GM06990 (cell line): ENCODE measurements at places on chromosomes 2 and 18.
A peak's percentile ranks its signal among the peaks of the same experiment; 100 is the strongest.

DNA sequence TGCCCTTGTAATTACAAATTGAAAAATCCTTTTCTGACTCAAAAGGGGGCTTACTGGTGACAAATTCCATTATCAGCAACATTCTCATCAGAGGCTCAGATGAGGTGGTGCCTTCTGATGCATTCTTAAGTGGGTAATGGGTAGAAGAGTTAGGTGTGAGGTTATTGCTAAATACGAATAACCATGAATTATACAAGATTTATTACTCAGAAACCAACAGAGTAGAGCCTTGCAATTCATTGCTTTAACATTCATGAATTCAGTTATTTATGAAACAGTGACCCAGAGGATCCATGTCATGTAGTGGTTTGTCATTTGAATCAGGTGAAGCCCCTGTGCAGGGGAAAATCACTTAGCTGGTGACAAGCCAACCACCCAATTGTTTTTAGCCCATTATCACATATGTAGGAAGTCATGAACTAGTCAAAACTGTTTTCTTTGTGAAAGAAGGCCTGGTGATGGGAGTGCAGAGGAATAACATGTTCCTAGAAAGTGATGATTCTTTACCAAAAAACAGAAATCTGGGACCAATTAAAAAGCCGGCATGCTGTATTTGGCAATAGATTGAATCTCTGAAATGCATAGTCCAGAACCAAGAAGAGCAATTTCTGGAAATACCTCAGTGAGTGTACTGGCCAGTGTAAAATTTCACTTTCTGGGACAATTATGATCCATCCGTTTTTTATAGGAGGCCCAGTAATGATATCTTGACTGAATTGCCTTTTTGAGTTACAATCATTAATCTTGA is 70.2 kb downstream of the CRIM1 start:
- DNase-seq: no peak

GRCh38 chr18:72866442-72866900 is 1.3 kb downstream of the NETO1 start:
- no peak for DNase-seq

DNA sequence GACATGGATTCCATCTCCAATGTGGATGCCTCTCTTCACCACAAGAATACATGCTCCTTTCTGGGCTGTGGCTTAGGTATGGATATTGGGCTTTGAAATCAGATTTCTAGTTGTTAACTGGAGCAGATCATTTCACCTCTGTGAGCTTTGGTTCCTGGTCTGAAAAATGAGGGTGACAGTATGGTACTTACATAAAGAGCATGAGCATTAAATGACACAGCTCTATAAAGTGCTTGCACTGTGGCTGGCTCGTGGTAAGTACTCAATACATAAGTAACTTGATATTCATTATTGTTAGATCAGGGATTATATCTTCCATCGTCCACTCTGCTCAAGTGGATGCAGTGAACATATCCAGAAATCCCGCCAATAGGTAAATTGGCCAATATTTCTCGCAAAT is 33.4 kb downstream of the ARHGAP25 start:
- DNase-seq: no peak

GRCh38 chr2:55314985-55315384 is 46.0 kb upstream of the MTIF2 start:
- DNase-seq: no peak

- peak; percentile 77 for DNase-seq
Observed at GRCh38 chr18:63138436-63139340, 180.9 kb downstream of the BCL2 start.

DNA sequence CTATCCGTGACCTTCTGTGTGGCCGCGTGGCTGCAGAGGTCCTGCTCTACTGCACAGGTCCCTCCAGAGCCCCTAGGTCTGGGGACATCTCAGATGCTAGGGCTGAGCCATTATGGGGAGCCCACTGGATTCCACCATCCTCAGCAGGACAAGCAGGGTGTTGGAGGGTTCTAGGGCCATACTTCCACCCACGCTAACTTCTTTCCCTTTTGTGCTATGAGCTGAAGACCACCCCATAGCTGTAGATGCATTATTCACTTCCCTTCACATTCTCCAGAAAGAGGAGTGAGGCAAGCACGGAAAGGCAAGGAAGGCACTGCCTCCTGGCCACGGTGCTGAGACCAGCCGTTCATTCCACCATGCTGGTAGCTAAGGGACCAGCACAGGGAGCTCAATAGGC is 149.5 kb upstream of the MYCN start:
- DNase-seq: no peak

DNA sequence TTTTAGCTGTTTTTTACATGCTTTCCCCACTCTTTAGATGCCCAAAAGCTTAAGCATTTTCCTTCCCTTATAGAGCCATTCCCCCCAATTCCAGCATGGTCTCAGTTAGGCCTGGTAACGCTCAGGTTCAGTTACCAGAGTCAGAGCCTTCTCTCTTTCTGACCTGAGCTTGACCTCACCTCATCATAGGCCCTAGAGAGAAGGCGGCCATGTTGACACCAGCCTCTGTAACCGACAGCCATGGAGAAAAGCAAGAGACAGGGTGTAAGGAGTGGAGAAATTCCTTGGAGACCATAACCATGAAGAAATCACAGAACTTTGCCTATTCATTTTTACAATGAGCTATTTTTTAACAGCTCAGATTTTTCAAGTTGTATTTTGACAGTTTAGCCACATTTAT is 99.4 kb downstream of the RTN4 start:
- DNase-seq: no peak

DNA sequence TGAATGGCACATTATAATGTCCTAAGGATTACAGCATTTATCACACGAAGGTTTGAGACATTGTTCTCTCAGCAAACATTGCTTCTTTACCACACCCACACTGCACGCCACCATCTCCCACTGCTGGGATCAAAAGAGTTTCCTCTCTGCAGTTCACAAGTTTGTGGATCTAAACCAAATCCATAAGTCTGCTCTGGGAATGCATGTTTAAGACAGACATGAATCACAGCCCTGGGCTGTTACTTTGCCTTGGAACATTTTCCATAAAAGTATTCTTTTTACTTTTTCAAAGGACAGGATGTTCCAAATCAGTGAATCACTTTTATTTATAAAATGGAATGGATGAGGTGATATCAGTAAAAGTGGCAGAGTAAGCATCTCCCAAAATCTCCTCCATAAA is 36.1 kb downstream of the STPG4 start:
- DNase-seq: no peak

- DNase-seq: no peak
Observed at GRCh38 chr18:27712066-27712465, 464.9 kb downstream of the CDH2 start.
